ENCODE measurements at places on chromosomes 12 and 14.

- DNase-seq = no peak
These were observed 171.4 kb downstream of the EMP1 start for GRCh38 chr12:13367973-13368372.

DNA sequence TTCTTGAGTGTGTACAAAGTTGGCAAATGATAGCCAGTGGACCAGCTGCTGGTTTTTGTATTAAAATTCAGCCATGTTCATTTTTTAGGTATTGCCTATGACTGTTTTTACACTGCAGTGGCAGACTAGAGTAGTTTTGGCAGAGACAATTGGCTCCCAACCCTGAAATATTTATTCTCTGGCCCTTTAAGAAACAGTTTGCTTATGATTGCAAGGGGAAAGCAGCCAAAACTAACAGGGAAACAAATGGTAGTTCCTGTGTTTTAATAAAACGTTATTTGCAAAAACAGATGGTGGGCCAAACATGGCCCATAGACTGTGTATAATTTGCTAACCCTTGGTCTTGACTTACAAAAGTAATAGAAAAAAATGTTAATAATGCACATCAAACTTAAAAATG, 110.2 kb downstream of the ALX1 start:
- no peak for DNase-seq

DNA sequence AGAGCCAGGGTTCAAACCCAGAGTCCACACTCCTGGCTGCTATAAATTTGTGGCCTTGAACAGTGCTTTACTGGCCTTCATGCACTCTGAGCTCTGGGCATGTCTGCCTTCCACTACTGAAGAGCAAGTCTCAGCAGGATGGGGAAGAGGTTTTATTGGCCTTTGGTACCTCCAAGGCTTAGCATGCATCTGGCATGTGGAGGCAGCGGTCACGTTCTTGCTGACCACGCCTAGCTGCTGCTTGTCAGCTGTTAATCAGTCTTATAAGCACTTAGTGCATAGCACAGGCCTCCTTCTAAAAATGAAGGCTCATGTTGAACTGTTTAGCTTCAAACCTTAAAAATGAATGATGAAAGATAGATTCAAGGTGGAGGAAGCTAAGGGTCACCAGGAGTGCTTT, 177.5 kb downstream of the PELI2 start:
- DNase-seq = no peak

GRCh38 chr12:111221062-111222026, 147.6 kb downstream of the PHETA1 start:
- DNase-seq = no peak

DNA sequence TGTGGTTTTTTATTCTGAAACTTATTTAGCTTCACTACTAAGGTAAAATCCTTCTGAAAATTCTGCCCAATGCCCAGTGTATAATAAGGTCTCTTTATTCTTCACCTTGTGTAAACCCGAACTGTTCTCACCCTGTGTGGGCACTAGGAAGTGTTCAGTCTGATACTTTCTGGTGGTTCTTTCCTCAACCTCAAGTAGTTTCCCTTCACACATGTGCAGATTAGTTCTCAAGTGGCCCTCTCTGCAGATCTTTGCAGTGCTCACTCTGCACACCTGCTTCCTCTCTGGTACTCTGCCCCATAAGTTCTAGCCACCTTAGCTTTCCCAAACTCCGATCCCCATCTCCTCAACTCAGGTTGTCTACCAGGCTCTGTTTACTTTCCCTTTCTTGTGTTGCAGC, 61.6 kb downstream of the RAD51B start:
- DNase-seq = no peak

GRCh38 chr14:65847075-65847847, 434.7 kb downstream of the FUT8 start:
- DNase-seq = no peak

DNA sequence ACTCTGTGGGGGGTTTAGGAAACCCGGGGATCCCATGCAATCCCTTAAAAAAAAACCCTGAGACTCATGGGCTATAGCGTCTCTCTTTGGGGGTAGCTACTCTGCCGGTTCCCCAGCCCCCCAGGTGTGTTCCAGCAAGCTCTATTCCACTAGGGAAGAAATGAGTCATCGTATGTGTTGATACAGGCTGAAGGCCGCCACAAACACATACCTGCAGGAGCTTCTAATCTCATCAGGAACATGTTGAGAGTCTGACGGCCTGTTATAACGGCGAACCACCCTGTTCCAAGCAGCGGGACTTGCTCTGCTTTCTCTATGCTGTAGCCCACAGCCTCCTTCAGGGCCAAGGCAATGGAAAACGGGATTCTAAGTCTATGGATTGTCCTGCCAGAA, 977 bp upstream of the KRT5 start:
- no peak for DNase-seq

DNA sequence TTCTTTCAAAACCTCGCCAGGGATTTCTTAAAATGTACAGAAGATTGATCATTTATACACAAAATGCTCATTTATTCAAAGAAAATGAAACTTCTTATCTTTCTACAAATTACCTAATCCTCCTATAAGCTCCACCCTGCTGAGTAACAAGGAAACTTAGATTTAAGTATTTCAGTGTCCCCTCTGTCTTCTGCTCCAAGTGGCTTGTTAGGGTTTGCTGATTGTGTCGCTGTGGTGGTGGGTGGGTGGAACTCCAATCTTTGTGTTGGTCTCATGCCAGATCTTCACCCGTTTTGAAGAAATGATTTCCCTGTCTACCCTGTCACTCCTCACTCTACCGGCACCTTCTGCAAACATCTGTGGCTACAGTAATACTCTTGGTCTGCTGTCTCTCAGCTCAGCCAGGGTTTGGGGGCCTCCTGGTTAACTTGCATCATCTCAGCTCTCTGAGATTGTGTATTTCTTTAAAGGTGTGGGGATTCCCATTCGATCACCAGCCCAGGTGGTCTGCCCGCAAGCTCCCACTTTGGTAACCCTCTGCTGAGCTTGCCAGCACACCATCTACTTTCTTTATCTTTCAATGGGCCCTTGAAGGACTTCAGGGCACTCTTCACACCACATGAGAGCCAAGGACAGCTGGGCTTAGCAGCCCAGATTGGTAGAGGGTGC, 73.8 kb downstream of the DRAM1 start:
- no peak for DNase-seq

- DNase-seq = no peak
These were observed 182.0 kb downstream of the DICER1 start for GRCh38 chr14:94975366-94975765.

GRCh38 chr14:79596551-79596950, 614.8 kb downstream of the DIO2 start:
- DNase-seq = no peak

- no peak for DNase-seq
These were observed 149.7 kb downstream of the C12orf75 start for GRCh38 chr12:105480162-105480561.

- DNase-seq = no peak
These were observed 346.2 kb upstream of the STXBP6 start for GRCh38 chr14:25396128-25396527.

- no peak for DNase-seq
These were observed 18.3 kb upstream of the VASH1 start for GRCh38 chr14:76742966-76743365.

GRCh38 chr12:128467882-128468281, 200.9 kb downstream of the TMEM132C start:
- no peak for DNase-seq

DNA sequence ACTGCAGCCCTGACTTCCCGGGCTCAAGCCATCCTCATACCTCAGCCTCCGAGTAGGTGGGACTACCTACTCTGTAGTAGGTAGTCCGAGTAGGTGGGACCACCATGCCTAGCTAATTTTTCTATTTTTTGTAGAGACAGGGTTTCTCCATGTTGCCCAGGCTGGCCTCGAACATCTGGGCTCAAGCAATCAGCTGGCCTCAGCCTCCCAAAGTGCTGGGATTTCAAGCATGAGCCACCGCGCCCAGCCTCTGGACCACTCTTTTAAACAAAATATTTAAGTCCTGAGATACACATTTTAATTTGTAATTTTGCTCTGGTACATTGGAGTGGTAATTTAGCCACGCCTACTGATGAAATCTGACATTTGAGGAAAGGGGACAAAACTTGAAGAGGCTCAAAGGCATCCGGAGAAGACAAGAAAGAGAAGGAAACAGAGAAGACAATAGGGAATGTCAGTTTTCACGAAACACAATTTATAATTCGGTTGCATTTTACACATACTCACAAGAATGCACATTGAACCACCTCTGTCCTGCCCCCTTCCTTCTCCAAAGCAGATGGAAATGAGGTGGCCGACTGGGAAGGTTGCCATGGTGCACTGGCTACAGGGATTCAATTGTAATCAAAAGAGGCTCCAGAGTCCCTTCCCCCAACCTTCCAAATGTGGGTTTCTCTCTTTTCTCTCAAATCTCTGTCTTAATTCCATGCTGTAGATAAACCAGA, 9.7 kb upstream of the TUBA1A start:
- no peak for DNase-seq

DNA sequence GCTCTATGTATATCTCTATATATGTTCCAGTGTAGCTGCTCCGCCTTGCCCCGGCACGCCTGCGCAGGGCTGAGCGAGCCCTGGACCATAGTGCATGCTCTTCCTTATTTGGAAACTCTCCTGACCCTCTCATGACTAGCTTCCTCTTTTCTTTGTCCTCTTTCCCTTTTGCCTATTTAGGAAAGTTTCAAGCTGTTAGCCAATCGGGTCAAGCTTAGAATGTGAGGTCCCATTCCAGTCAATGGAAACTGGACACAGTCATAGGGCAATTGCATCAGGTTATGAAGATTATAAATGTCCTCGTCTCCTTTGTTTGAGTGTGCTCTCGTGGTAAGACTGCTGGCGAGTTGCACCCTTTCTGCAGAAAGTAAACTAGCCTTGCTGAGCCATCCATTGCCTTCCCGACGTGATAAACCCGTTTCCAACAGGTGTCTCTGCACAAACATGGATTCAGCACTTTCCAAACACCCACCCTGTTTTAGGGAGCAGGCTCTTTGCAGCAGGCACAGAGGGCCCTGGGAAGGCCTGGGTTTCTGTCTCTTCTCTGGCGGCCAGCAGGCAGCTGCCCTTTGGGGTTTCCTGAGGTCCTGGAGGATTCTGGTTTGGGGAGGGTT, 30.9 kb downstream of the CCDC92 start:
- no peak for DNase-seq

Measured in skin of body (tissue), 3 donors.